ENCODE measurements at places on chromosomes 3 and 15.

GRCh38 chr3:16841904-16842271 is 42.9 kb upstream of the PLCL2 start:
- peak; percentile 44 for DNase-seq

GRCh38 chr15:29789871-29790270 is 32.4 kb downstream of the TJP1 start:
- no peak for DNase-seq

DNA sequence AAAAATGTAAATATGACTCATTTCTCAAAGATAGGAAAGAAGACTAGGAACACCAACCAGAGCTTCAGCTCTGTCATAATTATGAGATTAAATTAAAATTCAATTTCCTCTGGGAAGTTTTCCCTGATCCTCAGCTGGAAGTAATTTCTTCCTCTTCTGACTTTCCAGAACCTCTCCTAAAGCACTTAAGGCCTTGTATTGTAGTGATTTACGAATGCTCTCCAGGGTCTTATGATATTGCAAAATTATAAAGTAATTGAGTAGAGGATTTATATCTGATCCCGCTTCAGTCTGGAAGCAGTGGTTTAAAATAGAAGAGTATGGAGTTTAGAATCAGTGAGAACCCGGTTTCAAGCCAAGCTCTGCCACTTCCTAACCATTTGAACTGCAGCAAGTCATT is 279.8 kb downstream of the ZPLD1 start:
- no peak for DNase-seq

- no peak for DNase-seq
Observed at GRCh38 chr3:126620738-126621137, 34.2 kb downstream of the TXNRD3 start.

DNA sequence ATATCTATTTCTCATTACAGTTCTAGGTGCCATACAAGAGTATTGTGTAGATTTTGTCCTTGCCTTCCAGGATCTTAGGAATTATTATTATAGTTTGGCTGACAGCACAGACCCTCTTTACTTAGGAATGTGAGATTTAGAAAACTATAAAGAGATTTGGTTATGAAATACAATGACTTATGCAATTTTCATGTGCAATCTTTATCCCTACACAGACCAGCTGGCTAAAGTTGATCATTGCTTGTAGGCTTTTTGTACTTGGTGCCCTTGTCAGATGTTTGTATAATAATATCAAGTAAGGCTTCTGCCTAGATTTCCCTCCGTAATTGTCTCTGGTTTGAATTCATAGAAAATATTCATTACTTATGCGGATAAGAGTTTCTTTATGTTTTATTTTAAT is 174.5 kb upstream of the GAP43 start:
- no peak for DNase-seq

- no peak for DNase-seq
Observed at GRCh38 chr15:25985165-25985564, 122.0 kb upstream of the ATP10A start.

DNA sequence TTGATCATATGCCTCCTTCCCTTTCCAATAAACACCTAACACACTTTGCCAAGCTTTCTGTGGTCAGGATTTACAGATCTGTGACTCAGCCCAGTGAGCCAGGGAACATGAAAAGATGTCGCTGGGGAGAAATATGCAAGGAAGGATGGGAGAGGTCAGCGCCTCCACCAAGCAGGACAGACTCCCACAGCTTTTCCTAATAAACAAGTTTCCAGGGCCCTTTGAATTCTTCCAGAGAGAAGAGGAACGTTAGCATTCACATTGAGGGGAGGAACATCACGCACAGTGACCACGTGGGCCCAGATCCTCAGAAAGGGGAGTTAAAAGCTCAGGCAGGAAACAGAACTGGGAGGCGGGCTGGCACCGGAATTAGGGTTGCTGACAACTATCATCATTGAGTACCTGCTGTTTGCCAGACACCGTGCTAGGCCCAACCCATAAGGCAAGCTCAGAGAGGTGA is 33.3 kb upstream of the MRPS22 start:
- no peak for DNase-seq

GRCh38 chr3:57986261-57986660 is 22.0 kb upstream of the FLNB start:
- DNase-seq = no peak

DNA sequence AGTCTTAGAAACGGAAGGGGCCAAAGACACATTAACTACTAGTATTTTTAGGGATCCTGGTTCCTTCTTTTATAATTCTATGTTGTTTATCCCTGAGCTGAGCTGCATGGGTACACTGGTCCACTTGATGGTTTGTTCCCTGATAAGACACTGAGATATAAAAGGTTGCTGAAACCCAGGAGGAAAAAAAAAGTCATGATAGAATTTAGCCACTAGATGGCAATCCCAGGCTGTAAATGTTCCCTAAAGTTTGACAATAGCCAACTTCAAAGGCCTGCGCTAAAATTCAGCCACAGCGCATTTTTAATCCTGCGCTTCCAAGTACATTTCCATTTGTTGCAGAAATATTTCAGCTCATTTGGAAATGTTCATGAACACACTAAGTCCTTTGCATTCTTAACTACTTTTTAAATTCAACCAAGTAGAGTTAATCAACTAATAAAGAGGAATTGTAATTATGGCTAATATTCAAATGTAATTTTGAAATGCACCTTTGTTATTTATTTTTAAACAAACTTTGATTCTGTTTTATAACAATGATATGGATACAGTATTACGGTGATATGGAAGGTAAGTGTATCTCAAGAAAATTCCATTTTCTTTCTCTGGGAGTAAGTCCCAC is 249.3 kb upstream of the FEZF2 start:
- DNase-seq = peak; percentile 21

DNA sequence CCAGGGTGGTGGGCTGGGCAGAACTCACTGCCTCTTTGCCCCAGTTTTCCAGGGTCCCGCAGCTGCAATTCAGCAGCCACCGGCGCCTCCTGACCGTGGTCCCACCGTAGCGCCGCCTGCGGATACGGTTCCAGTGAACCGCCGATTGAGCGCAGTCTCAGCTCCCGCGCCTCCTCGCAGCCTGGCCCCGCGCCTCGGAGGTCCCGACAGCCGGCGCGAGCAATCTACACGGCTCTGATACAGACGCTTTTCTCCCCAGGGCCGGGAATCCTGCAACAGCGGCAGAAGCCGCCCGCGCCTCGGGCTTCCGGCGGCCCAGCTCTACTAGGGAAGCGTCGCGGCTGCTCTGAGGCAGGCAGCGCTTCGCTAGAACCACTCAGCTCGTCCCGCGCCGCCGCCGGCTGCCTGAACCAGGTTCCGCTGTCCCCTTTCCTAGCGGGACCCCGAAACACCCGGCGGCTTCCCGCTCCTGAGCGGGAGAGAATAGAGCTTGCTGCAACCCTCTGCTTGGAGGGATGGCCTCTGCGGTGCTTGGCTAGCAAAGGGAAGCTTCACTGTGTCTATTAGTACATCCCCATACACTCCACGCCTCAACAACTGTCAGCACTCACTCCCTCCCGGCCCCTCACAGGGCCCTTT is 3.1 kb downstream of the FOXL2NB start:
- DNase-seq = no peak

DNA sequence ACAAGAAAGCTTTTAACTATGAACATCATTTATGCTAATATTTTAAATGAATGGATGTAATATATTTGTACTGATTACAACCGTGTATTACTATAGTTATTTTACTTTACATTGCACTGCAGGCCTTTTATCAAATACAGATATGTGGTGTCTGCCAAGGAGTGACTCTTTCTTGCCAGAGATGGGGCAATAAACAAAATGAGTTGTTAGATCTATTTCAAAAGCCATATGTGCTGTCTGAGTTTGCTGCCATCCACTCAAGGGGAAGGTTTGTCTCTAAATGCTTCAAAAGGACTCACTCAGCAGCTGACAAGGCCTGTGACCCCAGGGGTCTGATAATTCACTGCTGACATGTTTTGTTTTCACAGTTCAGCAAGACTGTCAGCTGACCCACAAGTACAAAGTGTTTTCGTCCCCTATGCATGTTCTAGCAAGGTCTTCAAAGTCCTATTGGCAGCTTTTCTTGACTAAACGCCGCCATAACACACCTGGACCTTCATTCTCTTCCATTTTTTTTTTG is 41.3 kb upstream of the ZBED2 start:
- no peak for DNase-seq

DNA sequence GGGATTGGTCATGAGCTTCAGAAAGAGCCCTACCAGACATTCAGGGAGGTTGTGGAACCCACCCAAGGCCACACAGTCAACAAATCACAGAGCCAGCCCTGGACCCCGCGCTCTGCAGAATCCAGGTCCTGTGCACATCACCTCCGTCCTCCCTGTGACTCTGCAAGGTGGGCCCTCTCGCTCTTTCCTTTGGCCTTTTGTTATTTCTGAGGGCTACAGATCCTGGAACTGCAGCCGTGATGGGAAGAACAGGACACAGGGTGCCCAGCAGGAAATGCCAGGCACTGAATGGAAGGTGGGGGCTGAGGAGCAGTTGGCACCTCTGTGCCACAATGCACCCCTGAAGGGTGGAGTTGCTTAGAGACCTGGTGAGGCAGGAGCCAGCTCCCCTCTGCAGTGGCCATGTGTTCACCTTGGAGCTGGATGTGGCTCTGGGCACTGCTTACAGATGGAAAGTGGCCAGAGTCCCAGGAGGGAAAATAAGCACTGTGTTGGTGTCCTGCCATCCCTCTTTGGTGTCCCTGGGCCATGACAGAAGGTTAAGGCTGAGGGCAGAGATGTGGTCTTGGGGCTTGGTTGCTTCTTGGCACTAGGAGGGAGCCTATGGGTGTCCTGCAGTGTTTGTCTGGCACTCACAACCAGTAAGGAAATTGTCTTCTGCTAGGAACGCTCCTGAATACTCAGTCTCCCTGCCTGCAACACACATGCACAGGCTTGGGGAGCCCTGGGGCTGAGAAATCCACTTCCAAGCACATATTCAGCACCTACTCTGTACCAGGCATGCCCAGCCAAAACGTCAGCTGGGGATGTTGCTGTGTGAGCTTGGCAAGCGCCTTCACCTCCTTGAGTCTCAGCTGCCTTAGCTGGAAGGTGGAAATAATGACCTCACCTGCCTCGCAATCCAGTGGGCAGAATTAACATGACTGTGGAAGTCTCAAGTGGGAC is 98.0 kb upstream of the SLC6A6 start:
- DNase-seq = no peak

GRCh38 chr3:134084242-134084950 is 54.7 kb upstream of the SLCO2A1 start:
- no peak for DNase-seq

DNA sequence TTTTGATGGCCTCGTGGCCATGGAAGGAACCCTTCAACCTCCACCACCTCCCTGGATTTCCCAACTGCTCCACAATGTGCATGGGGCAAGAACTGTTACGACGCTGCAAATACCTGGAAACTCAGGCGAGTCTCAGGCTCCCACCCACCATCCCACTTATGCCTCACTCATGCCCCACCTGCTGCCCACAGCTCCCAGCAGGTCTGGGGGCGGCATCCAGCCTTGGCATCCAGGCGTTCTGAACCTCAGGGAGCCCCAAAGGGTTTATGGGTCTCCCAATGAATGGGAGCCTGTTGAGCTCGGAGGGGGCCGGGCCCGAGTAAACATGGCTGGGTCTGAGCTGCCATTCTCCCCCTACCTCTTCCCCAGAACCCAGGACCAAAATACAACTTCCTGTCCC is 2.0 kb upstream of the PTH1R start:
- no peak for DNase-seq

All from GM10248 (cell line).